ENCODE measurements at places on chromosomes 4 and X. TPM values are rescaled to one million over a fixed set of nuclear protein-coding genes. Genes with fewer than 3 reads are reported as not detected.

Gene MAGEA10
- not detected for total RNA-seq

Gene GAGE12H
- total RNA-seq: not detected

GRCh38 chrX:50581405-50581804 lies 110.8 kb upstream of the DGKK start:
- DNase-seq: no peak

Gene MED12
- total RNA-seq: 45.7 TPM

- DNase-seq: no peak
These were observed 3.3 kb downstream of the RPS4X start for GRCh38 chrX:72273718-72274117.

DNA sequence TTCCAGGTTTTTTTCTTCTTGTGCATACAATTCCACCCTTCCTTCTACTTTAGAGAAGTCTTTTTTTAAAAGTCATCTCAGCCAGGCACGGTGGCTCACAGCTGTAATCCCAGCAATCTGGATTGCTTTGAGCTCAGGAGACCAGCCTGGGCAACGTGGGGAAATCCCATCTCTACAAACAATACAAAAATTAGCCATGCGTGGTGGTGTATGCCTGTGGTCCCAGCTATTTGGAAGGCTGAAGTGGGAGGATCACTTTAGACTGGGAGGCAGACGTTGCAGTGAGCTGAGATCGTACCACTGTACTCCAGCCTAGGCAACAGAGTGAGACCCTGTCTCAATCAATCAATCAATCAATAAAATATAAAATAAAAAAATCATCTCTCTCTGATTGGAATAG lies 14.8 kb downstream of the ELOVL6 start:
- DNase-seq: no peak

DNA sequence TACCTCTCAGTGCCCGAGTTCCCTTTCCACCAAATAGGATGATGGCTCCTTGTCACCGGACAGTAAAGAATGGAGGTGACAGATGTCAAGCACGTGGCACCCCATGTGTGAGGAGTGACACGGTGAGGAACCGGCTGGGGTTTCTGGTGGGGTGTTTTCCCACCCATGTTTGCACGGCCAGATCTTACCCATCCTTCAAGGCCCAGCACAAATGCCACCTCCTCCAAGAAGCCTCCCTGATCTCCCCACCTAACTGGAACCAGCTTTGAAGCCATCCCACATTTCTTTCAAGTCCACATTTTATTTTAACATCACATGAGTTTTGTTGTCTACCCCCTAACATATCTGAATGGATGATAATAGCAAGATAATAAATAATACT lies 63.0 kb downstream of the WFS1 start:
- DNase-seq: no peak

Data from uterus (tissue), 4 donors.